Activated naive CD8-positive, alpha-beta T cell treated with anti-CD3 and anti-CD28 coated beads for 36 hours (primary cell): ENCODE measurements at places on chromosomes 11 and 22.

DNA sequence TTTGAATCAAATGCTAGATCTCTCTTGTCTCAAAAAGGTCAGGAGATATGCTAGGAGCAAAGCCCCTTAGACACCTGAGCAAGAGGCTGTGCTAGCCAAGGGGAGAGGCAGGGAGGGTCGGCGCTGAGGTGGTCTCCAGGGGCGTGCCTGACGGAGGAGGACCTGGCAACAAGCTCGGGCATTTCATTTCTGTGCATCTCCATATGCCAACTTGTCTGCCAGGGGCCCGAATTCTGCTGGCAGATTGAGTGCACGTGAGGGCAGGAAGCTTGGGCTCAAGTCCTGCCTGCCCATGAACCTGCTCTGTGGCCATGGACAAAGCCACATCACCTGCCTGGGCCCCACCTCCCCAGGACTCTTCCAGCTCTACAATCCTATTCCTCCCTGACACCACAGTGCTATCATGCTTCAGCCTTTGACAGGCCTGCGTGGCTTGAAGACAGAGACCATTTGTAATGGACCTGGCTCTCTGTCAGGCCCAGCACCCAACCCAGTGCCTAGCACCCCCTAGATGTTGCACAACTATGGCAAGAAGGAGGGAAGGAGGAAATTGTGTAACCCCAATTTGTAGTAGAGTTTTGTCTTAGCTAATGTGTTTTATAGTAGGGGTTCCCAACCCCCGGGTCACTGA is 16.3 kb upstream of the VSIG10L2 start:
- no peak for DNase-seq

GRCh38 chr11:60780065-60780464 is 5.1 kb upstream of the MS4A10 start:
- DNase-seq: no peak

DNA sequence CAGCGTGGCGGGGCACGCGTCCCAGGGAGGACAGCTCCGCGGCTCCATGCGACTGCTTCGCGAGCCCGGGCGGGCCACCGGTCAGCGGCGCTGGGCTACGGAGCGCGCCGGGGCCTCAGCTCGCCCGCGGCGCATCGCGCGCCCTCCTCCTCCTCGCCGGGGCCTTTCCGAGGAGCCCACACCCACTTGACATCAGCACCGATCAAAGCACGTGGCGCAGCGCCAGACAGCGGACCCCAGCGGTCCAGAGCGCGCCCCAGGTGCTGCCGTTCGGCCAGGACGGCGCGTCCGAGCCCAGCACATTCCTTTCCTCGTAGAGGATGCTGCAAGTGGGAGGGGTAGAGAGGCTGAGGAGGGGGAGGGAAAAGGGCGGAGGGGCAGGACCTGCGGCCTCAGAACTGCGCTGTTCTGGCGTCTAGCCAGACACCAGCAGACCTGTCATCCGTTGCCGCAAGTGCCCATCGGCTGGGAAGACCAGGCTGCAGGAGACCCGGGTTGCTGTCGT is 88.6 kb downstream of the PLEKHA7 start:
- peak; percentile 36 for DNase-seq

- DNase-seq: no peak
Measured at GRCh38 chr11:68661014-68661413, 23.3 kb upstream of the GAL start.

GRCh38 chr11:101582236-101582988 is 1.4 kb downstream of the TRPC6 start:
- DNase-seq: no peak

- DNase-seq: no peak
Measured at GRCh38 chr11:1480191-1480554, 6.4 kb downstream of the MOB2 start.
